ENCODE measurements at places on chromosomes 7 and 10.

DNA sequence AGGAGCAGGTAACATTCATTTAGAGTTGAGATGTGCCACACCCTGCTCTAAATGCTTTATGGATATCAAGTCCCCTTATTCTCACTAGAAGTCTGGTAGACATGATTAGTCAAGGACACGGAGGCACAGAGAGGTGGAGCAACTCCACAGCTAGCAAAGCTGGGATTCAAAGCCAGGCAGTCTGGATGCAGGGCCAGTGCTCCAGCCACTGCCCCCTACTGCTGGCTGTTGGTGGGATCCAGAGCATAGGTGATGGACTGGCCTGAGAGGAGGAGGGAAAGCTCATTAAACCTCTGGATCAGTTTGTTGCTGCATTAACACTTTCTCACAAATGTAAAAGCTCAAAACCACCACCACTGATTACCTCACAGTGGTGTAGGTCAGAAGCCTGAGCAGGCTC is 22.6 kb upstream of the KBTBD2 start:
- no peak for DNase-seq

GRCh38 chr7:18828260-18828993 is 289.0 kb downstream of the TWIST1 start:
- no peak for DNase-seq

DNA sequence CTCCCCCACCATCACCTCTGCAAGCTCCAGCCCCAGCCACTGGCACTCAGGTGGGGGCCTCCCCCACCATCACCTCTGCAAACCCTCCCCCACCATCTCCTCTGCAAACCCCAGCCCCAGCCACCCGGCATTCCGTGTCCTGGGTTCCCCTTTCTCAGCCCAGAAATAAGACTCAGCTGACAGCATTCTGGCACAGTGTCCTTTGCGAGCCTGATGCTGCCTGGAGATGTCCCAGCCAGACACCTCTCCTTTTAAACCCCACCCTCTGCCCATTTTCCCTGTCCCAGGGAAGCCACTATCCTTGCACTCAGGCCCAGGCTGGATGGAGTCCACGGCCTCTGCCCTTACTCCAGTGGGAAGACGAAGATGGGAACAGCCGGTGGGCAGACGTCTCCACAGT is 49.8 kb downstream of the ELFN1 start:
- no peak for DNase-seq

GRCh38 chr10:130647341-130647740 is 511.1 kb downstream of the GLRX3 start:
- DNase-seq = no peak

GRCh38 chr10:104150139-104150538 is 28.2 kb downstream of the SFR1 start:
- no peak for DNase-seq

DNA sequence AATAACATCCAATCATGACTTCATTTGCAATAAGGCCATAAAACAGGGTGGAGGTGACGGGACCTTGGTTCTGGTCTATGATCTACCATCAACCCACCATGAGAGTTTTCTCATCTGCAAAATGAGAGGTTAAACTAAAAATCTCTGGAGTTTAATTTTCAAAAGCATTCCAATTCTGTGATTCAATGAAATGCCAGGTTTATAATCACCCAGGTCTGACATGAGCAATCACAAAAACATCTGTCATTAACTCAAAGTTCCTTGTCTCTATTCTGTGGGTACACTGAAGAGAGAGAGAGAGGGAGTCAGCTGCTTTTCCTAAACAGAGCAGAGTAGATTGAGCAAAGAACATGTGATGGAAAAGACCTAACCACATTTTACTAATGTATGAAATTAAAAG is 75.4 kb downstream of the NUDCD3 start:
- DNase-seq = no peak

DNA sequence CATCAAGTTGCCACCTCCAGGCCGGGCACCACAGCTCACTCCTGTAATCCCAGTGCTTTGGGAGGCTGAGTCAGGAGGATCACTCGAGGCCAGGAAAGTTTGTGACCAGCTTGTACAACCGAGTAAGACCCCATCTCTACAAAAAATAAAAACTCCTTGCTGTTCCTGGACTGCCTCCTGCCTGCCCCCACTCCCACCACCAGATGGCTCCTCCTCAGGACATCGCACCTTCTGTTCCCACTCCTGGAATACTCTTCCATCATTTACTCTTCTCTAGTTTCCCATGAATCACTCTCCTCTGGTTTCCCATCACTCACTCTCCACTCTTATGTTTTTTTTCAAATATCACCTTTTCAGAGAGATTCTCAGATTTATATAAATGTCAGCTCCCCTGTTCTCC is 540.7 kb downstream of the CALN1 start:
- no peak for DNase-seq

DNA sequence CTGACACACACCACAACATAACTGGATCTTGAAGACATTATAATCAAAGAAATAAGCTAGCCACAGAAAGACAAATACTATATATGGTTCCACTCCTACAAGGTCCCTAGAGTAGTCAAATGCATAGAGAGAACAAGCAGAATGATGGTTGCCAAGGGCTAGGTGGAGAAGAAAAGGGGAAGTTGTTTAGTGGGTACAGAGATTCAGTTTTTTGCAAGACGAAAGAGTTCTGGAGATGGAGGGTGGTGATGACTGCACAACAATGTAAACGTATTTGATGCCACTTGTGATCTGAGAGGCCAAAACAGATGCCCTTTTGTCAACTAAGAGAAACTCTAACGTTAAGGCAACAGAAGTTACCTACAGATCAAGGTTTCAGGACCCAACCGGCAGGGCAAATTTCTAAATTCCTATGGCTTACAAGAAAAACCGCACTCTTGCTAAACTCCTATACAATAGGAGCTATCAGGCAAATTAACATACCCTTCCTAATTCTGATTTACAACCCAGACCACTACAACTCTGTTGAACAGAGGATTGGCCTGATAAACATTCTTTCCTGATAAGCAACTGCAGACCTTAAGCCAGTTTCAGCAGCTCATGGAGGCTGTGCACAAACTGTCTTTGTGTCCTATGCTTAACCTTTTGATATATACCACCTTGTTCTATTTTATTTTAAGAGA is 69.0 kb downstream of the FAM107B start:
- DNase-seq = peak; percentile 28

GRCh38 chr7:28933846-28934320 is 24.2 kb downstream of the TRIL start:
- no peak for DNase-seq

DNA sequence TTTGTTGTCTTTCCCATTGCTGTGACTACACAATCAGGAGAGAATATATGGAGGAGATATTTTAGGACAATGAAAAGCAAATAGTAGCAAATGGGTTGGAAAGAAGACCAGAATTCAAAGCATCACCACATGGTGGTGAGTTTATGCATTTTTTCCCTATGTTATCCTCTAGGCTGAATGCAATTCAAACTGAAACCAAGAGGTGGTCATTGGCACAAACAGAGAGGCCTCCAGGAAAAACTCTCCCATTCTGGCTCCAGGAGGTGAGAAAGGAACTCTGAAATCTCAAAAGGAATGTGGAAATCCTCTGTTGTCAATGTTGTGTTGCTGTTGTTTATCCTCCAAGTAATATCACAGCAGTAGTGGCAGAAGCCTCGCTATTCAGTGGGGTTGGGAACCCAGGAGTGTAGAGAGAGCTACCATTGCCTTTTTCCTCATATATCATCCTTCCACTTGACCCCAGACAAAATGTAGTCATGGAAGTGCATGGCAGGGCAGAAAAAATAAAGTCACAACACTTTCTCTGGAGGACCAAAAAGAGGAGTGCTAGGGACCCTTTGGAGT is 819.1 kb downstream of the GRID1 start:
- DNase-seq = no peak

- no peak for DNase-seq
These were observed 62.2 kb upstream of the FAM20C start for GRCh38 chr7:130222-130572.

DNA sequence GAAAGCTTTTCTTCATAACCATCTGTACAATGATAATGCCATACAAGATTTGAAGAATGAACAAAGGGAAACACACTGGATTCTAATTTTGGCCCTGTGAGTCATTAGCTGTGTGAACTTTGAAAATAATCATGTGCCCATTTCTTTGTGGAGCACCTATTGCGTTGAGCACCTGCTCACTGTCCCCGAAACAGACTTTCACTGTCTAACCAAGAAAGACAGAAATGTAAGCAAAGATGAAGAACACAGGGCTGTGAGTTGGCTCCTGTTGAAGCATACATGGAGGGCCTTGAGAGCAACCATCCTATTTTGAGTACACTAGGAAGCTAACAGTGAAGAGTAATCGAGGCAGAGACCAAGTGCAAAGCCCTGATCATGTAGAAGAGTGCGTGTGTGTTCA is 118.4 kb upstream of the SLC25A13 start:
- no peak for DNase-seq

DNA sequence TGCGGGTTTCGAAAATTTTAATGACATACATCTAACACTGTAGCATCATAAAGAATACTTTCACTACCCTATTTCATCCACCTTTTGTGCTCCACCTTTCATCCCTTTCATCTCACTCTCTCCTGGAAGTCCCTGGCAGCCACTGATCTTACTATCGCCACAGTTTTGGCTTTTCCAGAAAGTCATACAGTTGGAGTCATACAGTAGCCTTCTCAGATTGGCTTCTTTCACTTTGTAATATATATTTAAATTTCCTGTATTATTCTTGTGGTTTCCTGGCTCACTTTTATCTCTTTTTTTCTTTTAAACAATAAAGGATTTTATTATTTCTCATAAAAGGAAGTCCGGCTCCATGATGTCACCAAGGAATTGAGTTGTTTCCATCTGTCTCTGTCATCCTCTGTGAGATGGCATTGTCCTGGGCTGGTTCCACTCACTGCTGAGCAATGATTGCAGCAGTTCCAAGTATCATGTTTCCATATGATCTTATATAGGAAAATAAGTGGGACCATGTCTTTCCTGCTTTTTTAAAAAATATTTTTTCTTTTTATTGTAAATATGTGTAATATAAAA is 626.3 kb downstream of the POM121L12 start:
- DNase-seq = no peak
